ENCODE measurements at places on chromosomes 12 and 14.

GRCh38 chr12:15763328-15763727 is 25.9 kb downstream of the EPS8 start:
- DNase-seq, result no peak

DNA sequence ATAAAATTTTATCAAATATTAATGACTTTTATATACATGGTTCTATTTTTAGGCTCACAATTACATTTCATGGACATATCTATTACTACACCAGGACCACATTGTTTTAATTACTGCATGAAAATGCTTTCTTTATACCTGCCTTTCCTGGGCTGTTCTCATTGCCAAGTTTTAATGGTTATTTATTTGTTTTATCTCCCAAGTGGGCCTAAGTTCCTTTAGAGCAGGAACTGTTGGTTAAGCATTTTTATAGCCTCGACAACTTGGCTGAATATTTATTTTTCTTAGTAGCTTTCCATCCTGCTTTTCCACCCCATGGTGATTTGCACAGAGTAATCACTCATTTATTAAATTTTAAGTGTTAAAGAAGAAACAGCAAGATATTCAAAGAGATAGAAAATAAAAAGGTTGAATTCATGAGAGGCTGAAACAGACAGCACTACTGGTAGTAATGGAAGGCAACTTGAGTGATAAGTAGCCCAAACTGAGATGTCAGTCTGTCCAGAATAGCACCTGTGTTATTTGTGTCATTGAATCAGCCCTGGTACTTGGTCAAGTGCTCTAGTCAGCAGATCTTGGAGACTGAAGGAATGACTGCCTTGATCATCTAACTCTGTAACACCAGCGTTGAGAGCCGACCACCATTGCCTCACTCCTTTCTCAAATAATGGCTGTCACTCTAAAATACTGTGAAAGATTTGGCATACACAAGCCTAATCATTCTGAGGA is 119.1 kb upstream of the EGLN3 start:
- DNase-seq, result no peak

DNA sequence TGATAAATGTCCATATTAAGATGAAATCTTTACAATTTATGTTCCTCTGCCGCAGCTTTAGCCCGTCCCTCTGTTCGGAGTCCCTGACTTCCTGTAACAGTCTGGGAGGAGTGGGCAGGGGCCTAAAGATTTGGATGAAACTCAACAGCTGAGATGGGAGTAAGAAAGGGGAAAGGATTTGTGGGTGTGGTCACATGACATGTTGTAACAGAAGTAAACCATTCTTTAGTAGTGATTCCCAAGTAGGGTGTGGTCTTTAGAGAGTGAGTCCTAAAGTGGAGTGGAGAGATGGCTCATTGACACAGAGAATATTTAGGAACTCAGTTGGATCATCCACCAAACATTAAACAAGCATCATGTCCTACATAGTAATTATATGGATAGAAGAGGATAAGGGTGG is 12.9 kb downstream of the TMEM117 start:
- DNase-seq, result no peak

DNA sequence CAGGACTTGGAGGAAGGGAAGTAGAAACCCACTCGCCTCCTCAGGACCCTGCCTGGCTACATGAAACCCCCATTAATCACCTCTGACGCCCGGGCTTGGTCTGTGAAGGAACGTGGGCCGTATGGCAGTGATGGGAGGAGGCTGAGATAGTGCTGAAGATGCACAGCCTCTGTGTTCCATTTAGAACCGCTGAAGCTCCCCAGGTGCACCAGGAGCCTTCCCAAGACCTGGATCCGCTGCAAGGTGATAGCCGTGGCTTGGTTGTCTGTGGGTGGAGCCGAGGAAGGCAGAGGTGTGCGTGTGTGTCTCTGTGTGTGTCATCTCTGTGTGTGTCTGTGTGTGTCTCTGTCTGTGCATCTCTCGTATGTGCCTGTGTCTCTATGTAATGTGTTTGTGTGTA is 293.1 kb downstream of the CACNA1C start:
- DNase-seq, result no peak

- no peak for DNase-seq
Observed at GRCh38 chr12:122604993-122605392, 77.9 kb downstream of the KNTC1 start.

DNA sequence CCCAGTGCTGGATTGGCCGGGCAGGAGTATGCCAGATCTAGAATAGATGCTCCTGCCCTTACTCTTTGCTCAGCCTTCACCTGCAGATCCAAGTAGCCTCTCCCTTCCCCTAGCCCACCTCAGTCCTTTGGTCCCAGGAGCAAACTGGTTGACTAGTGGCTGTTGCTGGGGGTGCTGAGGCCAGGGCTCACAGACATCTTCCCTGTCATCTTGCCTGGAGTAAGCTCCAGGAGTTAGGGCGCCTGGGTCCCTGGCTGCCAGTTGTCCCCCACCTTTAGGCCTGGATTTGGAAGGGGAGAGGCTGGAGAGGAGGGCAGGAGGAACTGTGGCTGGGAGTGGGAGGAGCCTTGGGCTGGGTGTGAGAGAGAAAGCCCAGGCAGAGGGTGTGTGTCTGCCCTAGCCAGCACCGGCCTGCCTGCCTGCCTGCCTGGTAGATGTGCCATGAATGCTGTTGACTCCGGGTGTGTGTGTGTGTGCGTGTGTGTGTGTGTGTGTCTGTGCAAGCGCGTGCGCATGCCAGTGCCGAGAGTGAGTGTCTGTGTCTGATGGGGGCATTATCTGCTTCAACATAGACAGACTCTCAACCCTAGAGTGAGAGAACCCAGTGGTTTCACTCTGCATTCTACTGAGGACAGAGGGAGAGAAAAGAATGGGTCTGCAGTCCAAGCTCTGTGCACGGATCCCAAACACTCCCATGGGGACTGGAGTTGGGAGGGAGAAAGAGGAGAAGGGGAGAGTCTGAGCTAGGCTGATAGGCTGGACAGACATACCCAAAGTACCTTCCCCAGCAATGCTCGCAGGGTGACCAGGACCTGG is 845 bp upstream of the RARG start:
- DNase-seq, result no peak

- no peak for DNase-seq
Observed at GRCh38 chr12:48750769-48751356, 34.4 kb upstream of the CCNT1 start.

- DNase-seq, result no peak
Observed at GRCh38 chr14:75236901-75237419, 41.7 kb upstream of the FOS start.

GRCh38 chr12:11500861-11501230 is 105.5 kb upstream of the PRB2 start:
- no peak for DNase-seq

DNA sequence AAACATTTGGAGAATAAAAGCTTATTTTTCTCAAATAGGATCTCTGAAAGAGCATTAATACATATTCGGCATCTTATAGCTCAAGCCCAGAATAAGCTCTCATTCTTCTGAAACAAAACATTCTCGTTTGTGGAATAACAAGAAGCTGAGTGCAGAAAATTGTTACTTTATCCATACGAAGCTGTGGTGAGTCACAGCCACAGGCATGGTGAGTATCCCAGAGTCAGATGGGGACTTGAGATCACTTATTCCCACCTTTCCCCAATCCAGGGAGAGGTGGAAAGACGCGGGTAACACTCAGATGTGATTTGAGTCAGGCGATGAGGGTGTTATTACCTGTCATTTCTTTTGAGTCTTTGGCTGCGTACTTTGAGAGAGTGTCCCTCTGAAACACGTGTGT is 214.6 kb upstream of the TMEM132C start:
- DNase-seq, result no peak

DNA sequence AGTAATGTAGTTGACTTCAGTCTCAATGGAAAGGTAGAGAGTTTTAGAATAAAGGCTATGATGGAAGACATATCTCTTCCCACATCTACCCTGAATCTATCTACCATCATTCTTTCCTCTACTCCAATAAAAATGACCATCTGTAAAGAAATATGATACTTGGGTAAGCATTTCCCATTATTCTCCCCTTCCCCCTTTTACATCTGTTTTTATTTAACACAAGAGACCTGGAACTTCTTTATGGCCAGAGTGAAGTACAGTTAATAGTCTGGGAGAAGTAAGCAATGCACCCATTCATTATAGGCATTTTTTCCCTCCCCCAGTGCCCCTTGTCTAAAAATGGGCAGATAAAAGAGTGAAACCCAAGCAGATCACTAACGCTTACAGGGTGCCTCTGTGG is 6.5 kb downstream of the TPH2 start:
- DNase-seq, result no peak

DNA sequence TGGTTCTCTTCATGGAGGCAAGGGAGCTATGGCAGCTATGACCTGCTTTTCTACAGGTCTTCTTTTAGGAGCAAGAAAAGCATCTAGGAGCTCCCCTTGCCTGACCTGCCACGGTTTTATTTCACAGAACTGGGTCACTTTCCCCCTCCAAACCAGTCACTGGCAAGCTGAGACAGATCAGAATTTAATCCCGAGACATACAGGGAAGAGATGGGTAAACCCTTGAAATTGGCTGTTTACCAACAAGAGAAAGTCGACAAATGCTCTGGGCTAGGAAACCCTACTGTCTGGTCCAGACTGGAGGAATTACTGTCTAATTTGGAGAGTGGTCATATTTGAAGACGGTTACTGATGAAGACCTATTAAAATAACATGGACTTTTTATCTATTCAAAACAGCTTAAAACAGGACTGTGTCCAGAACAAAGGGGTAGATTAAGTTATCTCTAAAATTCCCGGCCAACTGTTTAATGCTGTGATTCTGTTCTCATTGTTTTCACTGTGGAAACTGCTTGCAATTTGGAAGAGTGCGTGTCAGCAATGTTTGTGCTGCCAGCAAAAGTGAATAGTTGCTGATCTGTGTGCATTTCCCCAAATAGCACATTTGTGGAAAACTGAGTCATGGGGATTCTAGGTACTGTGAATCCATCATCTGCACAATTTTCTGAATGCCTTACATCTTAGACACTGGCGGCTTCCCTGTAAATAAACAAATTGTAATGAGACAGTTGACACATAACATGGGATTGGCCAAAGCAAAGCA is 73.4 kb upstream of the EEA1 start:
- DNase-seq, result no peak

DNA sequence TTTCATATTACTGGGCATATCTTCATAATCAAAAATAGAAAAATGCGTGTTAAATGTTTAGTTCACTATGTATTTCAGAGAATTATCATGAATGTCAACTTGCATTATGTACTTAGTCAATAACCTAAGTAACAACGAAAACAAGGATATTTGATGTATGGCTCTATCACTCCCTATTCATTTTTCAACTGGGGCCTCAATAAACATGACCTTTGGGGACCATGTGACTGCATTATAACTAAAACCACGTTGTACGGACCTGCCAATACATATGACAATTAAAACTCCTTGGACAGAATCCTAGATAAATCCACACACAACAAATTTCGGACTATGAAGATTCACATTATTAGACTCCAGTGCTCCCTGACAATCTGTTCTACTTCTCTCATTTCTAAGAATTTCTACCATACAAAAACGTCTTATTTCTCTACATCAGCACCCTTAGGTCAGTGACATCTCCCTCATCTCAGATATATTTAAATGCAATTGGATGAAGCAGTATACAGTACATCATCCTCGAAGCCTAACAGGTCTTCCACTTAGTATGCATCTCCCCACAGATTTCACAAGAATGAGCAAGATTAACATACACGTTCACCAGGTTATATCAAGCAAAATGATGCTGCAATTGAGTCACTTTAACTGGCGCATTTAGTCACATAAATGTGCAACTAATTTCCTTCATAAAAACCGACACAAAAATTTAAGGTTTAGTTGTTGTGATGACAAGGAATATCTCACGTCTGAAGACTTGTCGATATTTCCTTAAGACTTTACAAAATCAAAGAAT is 1.5 kb downstream of the UBE2N start:
- DNase-seq, result no peak

DNA sequence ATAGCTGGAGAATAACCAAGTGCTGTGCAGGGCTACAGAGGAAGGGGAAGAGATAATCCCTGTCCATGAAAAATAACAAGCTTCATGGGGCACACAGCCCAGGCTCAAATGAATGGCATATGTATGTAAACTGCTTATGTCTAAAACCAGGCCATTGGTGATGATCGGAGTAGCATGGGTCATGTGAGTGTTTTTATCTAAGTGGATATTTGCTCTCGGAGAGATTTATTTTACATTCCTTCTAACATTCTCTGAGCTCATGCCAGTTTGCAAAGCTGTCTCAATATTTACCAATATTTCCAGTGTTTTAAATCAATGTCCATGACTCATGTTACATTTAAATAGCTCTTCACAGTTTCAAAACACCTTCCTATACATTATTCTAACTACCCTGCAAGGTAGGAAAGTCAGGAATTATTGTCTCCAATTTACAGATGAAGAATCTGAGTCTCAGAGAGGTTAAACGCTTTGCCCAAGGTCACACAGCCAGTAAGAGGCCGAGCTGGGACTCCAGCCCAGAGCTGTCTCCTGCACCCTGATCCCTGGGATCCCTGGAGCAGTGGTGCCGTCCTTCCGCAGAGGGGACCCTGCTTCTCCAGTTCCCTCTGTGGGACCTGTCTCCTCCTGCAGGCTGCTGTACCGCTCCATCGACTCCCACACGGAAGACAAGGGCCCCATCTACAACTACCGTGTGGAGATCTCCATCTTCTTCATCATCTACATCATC is 186.7 kb upstream of the FKBP4 start:
- DNase-seq, result no peak

DNA sequence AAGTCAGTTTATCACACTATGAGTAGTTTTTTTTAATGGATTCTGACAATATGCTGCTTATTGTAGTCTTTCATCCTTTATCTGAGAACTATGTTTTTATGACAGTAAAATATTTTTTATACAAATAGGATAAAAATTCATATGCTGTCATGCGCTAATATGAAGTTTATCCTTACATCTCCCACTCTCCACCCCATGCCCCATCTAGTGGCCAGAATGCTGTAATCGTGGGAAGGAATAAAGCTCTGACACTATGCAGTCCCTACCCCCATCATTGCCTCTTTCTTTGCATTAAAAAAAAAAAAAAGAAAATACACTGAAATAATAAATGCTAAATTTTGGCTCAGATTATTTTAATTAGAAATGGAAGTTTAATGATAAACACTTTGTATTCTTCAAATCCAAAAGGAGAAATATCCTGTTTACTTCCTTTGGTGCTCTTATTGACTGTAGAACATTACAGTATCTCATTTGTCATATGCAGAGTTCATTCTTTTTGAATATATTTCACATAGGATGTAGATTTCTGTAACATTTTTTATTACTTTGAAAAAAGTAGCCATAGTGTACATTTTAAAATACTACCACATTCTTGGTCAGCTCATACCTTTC is 145.9 kb upstream of the SLCO1C1 start:
- DNase-seq, result no peak

GRCh38 chr12:112616469-112617152 is 174.9 kb upstream of the RPH3A start:
- no peak for DNase-seq

Data from activated gamma-delta T cell treated with Interleukin-2 at 50 U/mL for 16 hours (primary cell).